ENCODE measurements at places on chromosomes 12 and 14.

DNA sequence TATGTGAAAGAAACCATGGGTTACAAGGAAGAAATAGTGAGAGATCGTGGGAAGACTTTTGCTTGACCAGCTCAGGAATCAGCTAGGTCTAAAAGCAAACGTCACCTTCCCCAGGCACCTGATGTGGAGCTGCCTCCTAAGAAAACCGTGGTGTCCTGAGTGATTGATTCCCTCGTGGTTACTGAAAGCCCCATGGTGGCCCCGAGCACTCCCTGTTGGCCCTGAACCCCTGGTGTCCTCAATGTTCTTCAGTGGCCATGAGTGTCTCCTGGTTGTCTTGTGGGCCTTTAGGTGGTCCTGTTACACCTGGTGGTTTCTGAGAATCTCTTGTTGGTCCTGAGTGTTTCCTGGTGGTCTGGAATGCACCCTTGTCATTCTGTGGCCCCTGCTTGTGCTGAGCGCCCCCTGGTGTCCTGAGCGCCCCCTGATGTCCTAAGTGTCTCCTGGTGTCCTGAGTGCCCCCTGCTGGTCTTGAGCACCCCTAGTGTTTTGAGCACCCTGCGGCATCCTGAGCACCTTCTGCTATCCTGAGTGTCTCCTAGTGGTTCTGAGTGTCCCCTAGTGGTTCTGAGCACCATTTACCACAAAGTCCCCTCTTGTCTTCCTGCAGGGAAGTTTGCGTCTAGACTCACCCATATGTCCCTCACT, 518.7 kb downstream of the TMEM121 start:
- peak; percentile 88 for DNase-seq

DNA sequence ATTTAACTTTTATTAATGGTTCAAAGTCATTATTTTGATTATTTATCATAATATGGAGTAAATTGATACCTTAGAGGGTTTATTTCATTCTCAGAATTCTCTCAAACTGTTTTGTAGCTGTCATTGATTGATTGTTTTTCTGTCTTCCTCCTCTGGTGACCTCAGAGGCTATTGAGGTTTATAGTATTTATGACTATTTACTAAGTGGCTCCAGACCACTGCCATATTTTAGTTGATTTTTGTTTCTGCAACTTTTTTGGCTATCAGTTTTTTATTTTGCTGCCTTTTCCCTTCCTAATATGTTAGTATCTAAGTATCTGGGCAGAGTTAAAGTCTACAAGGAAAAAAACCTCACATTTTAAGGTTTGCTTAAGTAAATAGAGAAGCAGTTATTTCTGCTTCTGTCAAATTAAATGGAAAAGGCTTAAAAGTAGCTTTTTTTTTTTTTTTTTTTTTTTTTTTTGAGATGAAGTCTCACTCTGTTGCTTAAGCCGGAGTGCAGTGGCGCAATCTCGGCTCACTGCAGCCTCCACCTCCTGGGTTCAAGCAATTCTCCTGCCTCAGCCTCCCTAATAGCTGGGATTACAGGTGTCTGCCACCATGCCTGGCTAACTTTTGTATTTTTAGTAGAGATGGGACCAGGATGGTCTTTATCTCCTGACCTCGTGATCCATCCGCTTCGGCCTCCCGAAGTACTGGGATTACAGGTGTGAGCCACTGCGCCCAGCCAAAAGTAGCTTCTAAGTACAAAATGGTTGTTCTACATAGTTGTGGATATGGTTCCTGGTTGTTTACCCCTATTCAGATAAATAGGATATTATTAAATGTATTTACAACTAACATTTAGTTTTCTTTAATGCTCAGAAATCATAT, 8.2 kb downstream of the MDM2 start:
- no peak for DNase-seq

DNA sequence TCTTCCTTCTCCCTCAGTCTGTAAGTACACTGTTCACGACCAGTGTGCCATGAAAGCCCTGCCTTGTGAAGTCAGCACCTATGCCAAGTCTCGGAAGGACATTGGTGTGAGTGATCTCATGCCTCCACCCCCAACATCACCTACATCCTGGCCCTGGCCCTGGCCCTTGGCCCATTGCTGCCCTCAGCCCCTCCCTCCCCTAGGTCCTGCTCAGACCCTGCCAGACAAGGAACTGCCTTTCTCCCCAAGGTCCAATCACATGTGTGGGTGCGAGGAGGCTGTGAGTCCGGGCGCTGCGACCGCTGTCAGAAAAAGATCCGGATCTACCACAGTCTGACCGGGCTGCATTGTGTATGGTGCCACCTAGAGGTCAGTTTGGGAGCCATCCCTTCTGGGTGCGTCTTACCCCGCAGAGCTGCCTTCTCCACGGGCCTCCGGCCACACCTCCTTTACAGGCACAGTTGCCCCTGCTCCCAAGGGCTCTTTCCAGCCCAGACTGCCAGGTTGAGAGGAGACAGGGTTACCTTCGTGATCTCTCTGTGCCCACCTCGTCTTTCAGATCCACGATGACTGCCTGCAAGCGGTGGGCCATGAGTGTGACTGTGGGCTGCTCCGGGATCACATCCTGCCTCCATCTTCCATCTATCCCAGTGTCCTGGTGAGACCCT, 9.2 kb downstream of the DGKA start:
- DNase-seq = peak; percentile 88

DNA sequence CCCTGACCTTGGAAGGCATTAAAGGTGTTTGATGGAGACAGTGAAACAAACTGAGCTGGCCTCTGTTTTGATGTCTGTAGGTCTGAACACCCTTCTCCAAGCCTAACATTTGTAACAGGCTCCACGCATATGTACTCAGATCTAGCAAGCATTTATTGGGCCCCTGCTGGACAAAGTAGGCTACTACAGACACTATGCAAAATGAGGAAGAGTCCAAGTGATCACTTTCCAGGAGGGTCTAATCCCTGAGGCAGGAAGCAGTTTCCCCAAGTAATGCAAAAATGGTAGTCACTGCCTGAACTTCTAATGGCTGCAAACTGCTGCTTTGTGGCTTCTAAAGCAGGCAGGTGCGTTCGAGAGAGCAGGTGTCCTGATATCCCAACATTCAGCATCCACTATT, 405.8 kb downstream of the MED13L start:
- peak; percentile 34 for DNase-seq

GRCh38 chr12:115817389-115817788, 460.1 kb downstream of the MED13L start:
- no peak for DNase-seq

GRCh38 chr14:68358500-68358899, 434.4 kb downstream of the ZFP36L1 start:
- no peak for DNase-seq

GRCh38 chr12:107990325-107990724, 138.8 kb upstream of the WSCD2 start:
- DNase-seq = peak; percentile 53

GRCh38 chr14:100591453-100592371, 4.5 kb upstream of the BEGAIN start:
- DNase-seq = no peak

- DNase-seq = peak; percentile 76
Measured at GRCh38 chr14:50060871-50061663, 55.3 kb downstream of the VCPKMT start.

DNA sequence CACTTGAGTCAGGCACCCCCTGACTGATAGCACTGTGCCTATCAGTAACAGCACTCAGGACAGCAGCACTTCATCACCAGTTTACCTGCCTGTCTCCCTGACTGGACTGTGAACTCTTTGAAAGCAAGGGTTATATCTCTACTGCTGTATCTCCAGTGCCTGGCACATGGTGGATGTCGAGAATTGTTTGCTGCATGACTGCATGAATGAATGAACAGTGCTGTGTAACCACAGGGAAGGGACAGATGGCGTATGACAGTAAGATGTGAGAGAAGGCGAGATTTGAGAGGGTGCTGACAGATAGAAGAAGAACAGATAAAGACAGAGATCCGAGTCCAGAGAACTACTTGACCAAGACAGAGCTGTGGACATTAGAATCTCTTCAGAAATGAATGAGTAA, 29.7 kb downstream of the BRAP start:
- DNase-seq = no peak

GRCh38 chr14:66483322-66483721, 2.8 kb upstream of the CCDC196 start:
- no peak for DNase-seq

GRCh38 chr12:45244561-45245343, 28.9 kb downstream of the ANO6 start:
- no peak for DNase-seq

DNA sequence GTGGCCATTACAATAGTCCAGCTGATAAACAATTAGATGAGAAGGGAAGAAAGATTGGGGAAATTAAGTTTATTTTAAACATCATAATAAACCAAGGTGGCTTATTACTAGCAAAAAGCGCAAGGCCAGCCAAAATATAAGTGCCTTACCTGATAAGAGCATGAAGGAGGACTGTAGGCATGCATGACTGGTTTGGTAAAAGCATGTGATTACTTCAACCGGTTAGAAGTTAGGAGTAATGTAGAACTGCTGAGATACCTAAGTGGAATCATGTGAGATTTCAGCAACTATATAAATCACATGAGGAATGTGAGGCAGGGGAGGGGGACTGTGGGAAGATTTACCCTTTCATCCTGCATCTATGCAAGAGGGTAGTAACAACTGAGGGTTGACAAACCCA, 59.7 kb upstream of the CCDC196 start:
- no peak for DNase-seq

- no peak for DNase-seq
Measured at GRCh38 chr12:103457471-103457870, 38.3 kb downstream of the C12orf42 start.

DNA sequence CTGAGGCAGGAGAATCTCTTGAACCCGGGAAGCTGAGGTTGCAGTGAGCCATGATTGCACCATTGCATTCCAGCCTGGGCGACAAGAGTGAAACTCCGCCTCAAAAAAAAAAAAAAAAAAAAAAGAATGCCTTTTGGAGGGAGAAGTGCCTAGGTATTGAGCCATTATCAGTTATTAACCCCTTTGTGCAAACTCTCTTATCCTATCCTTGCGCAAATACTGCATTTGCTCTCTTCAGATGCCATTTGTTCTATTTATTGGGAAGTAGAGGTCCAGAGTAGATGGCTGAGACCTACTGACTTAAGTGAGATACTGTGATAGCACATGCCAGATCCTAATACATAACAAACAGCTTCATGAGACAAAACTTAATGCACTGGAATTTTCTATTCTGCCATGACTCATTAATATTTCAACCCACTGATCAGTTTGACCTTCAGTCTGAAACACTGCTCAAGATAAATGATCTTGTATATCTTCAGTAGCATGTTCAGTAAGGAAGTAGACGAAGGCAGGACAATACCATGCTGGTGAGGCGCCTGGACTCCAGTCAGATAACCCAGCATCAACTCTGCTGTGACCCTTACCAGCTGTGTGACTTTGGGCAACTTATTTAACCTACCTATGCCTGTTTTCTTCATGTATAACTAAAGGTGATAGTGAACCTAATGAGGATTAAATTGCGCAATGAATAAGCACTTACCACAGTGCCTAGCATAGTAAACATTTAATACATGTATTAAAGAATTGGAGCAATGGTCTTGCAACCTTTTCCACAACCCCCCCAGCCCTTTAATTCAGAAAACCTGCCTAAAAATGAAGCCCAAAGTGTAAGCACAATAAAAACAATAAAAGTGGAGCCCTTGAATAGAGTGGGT, 5.7 kb upstream of the DNAAF2 start:
- no peak for DNase-seq

Measured in hematopoietic multipotent progenitor cell treated with erythropoietin and hydrocortisone succinate and interleukin-3 and kit ligand, for 8 days (in vitro differentiated cells).